Left renal pelvis (tissue), 4 donors: ENCODE measurements at places on chromosomes 1 and 21. TPM values are rescaled to one million over a fixed set of nuclear protein-coding genes. Genes with fewer than 3 reads are reported as not detected.

GRCh38 chr1:107862064-107862463 is 102.9 kb downstream of the VAV3 start:
- DNase-seq: no peak

DNA sequence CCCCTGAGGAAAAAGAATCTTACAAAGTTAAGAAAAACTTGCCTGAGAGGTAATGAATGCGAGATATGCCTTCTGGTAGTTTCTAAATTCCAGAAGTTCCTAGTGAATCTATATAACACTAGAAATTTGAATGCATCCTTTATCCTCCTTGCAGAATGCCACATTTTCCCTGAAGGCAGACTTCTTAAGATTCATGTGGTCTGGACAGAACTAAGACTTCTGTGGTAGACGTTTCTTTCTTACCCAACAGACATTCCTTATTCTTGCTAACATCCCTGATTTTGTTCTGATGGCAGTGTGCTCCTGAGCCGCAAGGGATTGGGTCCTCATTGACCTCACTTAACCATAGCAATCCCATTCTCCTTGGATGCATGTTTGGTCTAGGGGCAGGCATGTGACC is 121.3 kb upstream of the PAPPA2 start:
- DNase-seq: no peak

GRCh38 chr1:33370301-33370700 is 49.4 kb upstream of the A3GALT2 start:
- DNase-seq: no peak

GRCh38 chr21:45286671-45287437 is 841 bp downstream of the POFUT2 start:
- no peak for DNase-seq

- no peak for DNase-seq
These were observed 13.7 kb upstream of the GORAB start for GRCh38 chr1:170518185-170518834.

- no peak for DNase-seq
These were observed 3.6 kb downstream of the FAM89A start for GRCh38 chr1:231036416-231036815.

DNA sequence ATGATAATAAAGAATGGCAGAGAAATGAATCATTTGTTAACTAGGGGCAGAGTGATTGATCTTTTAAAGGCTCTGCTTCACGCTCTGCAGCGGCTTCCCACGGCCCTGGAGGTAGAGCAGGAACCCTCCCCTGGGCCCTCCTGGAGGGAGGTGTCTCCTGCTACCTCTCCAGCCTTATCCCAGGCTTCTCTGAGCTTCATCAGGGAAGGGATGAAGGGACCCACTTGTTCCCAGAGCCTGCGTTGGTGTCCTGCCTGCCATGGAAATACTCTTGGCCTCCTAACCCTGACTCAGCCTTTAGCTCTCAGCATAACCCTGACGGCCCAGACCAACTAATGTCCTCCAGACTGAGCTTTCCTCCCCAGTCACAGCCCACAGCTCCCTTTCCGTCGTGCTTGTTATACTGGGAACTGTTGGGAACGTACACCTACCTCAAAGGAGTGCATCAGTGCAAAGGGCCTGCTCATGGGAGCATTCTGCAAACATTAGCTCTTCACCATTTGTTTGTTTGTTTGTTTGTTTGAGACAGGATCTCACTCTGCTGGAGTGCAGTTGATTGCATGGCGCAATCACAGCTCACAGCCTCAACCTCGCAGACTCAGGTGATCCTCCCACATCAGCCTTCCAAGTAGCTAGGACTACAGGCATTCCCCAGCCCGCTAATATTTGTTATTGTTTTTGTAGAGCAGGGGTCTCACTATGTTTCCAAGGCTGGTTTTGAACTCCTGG is 17.4 kb upstream of the HNRNPU start:
- no peak for DNase-seq

GRCh38 chr1:30810416-30811080 is 53.0 kb upstream of the LAPTM5 start:
- DNase-seq: no peak

- DNase-seq: no peak
These were observed 11.9 kb downstream of the SH2D2A start for GRCh38 chr1:156804572-156805243.

DNA sequence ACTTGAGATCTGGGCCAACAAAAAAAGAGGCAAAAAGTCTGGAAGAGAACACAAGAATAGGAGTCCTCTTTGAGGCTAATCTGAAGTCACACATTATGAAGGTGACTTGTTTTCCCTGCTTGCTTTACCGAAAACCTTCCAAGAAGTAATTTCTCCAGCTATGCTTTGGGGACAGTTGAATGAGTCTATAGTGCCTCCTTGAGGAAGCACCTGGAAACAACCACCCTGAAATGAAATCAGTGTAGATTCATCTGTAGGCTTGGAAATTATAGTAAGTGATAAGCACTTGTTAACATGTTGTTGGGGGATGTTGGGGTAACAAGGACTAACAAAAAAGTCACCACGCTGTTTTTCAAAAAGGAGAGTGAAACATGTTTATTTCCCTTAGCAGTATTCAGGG is 23.4 kb upstream of the RPTN start:
- DNase-seq: no peak

- no peak for DNase-seq
These were observed 6.6 kb downstream of the AJAP1 start for GRCh38 chr1:4660917-4661594.

DNA sequence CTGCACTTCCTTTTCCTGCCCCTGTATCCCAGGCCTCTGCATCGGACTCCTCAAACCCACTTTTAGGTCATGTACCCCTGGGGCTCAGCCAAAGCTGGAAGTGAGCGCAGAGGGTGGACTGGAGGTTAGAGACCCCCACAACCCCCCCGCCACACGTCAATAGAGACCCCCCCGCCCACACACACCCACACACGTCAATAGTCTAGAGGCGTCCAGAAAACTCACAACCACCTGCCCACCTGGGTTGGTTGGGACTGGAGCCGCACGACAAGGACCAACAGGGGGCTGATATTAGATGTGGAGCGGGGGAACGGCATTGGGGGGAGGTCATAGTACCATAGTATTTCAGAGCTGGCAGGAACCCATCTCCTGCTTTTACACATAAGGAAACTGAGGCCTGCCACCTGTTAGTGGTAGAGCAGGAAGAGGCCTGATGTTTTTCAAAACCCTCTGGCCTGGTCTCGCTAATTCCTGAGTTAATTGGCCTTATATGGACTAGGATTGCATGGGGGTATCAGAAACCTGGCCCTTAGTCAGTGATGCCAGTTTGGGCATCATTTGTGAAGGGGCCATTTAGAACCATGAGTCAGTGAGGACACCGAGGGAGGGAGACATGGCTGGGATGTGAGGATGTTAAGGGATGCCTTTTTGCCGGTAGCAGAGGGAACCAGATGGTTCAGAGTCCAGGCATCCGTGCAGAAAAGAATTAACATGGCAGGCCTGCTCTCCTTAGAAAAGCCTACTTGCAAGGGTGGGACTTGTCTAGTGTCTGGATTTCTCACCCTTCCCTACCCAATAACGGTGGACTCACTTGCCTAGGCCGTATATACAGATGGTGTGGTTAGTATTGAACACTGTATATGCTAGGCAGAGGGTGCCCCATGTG is 1.1 kb downstream of the NENF start:
- no peak for DNase-seq

- DNase-seq: no peak
These were observed 21.8 kb downstream of the PLCH2 start for GRCh38 chr1:2497891-2498290.

DNA sequence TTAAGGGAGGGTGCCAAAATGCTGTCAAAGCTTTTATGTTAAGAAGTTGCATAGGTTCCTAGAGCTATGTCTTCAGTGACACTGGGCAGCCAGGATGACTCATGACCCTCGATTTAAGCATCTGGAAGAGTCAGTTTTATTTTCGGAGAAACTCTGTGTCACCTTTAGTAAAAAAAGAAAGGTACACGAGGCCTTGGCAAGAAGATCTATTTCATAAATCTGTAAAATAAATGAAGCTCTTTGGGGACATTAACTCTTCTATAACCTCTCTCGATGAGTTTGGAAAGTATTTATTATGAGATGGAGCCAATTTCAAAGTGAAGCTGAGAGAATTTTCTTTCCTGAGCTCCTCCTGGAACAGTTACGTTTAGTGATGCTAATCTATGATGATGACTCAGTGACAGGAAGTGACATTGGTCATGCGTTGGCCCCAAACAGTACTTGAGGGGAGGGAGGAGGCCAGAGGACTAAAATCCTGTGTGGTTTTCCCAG is 156.5 kb downstream of the HLX start:
- no peak for DNase-seq

DNA sequence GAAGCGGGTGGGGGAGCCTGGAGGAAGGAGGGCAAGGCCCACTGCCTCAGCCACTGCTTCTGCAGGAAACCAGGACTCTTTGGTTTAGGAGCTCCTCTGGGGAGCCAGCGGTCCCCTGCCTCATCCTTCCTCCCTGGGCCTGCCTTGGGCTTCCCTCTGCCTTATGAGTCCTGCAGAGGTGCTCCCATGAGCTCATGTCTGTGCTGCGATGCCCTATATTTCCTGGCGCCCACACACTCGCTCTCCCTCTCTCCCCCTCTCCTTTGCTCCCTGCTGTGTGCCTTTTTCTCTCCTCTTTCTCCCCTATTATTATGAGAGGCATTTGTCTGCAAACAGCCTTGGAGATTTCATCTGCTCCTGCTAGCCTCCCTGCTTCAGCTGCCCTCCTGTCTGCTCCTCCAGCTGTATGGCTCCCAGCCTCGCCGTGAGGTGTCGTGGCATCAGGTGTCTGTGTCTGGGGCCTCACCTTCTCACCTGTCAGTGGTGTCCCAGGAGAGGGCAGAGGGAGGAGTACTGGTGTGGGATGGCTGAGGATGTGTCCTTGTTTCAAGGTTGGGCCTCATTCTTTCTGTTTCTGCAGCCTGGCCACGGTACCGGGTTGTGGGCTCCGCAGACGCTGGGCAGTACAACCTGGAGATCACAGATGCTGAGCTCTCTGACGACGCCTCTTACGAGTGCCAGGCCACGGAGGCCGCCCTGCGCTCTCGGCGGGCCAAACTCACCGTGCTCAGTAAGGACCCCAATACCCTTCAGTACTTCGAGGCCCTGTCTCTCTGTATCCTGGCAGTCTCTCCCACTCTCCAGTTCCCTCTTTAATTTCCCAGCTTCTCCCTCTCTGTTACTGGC is 84.2 kb downstream of the KIRREL1 start:
- DNase-seq: no peak

The SH2D2A gene
- 0.60 TPM for polyA plus RNA-seq

The HSPB7 gene
- 4.2 TPM for polyA plus RNA-seq

The FCER1A gene
- 0.23 TPM for polyA plus RNA-seq

The PRDX1 gene
- 344 TPM for polyA plus RNA-seq

The WNT3A gene
- 0.16 TPM for polyA plus RNA-seq

The AMY2A gene
- polyA plus RNA-seq: not detected

The KIF17 gene
- 4.5 TPM for polyA plus RNA-seq

The MTX1 gene
- polyA plus RNA-seq: 49.9 TPM
